Adrenal gland (tissue), 19 donors: ENCODE measurements at places on chromosomes 1 and 21. TPM values are rescaled to one million over a fixed set of nuclear protein-coding genes. Genes with fewer than 3 reads are reported as not detected.

Gene TMEM61
- 6.8 TPM for polyA plus RNA-seq

Gene FCRL1
- not detected for polyA plus RNA-seq

Gene CLIC4
- polyA plus RNA-seq: 32.4 TPM

Gene ARHGEF16
- 0.18 TPM for polyA plus RNA-seq

Gene CD1E
- not detected for polyA plus RNA-seq

Gene KCNJ10
- 0.13 TPM for polyA plus RNA-seq

Gene LCE6A
- not detected for polyA plus RNA-seq

Gene TLR5
- polyA plus RNA-seq: 2.0 TPM

Gene C1orf226
- polyA plus RNA-seq: 3.4 TPM

Gene HP1BP3
- 162 TPM for polyA plus RNA-seq
